Upper lobe of right lung (tissue), 1 donor: ENCODE measurements at places on chromosomes 16 and 17. TPM values are rescaled to one million over a fixed set of nuclear protein-coding genes. Genes with fewer than 3 reads are reported as not detected.

The SLC38A8 gene
- total RNA-seq, result not detected

The ELMO3 gene
- 17.5 TPM for total RNA-seq

DNA sequence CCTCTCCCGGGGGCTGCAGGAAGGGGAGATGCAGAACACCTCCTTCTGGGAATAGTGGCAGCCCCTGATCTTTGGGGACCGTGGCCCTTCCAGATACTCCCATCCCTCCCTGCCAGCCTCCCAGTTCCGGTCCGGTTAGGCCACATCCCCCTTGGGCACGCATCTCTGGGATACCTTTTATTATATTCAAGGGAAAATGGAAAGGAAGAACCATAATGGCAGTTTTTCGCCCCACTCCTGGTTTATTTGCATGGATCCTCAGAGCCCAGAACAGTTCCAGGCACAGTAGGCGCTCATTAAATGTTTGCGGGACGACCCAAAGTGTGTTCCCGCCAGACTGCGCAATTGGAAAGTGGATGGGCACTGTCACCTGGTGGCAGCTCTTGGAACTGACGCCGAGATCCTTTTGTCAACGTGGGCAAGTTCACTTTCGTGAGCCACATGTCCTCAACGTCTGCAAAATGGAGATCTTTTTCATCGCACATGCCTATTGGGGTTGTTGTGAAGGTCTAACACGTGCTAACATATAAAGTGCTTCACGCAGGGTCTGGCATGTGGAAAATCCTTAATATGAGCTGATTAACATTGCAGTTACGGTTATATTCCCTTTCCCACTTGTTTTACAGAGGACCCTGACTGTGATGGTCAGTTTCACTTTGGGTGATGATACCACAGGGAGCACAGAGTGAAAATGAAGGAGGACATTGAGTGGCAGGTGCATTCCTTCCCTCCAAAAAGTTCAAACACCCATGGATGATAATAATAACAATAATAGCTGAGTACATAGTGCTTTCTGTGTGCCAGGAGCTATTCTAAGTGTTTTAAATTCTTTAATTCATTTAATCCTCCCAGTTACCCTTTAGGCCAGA is 1.7 kb upstream of the GPRC5B start:
- no peak overlapping the region for H3K27ac ChIP-seq
- H3K4me3 ChIP-seq, result peak overlapping the region; percentile 65
- DNase-seq, result peak; percentile 79
- H3K36me3 ChIP-seq, result no peaks in the 10 kb centered on the region
- peaks cover 19% of the 10 kb centered on the region for H3K4me1 ChIP-seq

- H3K4me1 ChIP-seq, result peaks cover 12% of the 10 kb centered on the region
- H3K27me3 ChIP-seq, result no peaks in the 10 kb centered on the region
- peak; percentile 86 for DNase-seq
- H3K4me3 ChIP-seq, result peak overlapping the region; percentile 75
- peak overlapping the region; percentile 89 for H3K27ac ChIP-seq
- H3K36me3 ChIP-seq, result no peaks in the 10 kb centered on the region
Observed at GRCh38 chr17:45584092-45585036, 93.8 kb upstream of the PLEKHM1 start.

The NOG gene
- 2.3 TPM for total RNA-seq

DNA sequence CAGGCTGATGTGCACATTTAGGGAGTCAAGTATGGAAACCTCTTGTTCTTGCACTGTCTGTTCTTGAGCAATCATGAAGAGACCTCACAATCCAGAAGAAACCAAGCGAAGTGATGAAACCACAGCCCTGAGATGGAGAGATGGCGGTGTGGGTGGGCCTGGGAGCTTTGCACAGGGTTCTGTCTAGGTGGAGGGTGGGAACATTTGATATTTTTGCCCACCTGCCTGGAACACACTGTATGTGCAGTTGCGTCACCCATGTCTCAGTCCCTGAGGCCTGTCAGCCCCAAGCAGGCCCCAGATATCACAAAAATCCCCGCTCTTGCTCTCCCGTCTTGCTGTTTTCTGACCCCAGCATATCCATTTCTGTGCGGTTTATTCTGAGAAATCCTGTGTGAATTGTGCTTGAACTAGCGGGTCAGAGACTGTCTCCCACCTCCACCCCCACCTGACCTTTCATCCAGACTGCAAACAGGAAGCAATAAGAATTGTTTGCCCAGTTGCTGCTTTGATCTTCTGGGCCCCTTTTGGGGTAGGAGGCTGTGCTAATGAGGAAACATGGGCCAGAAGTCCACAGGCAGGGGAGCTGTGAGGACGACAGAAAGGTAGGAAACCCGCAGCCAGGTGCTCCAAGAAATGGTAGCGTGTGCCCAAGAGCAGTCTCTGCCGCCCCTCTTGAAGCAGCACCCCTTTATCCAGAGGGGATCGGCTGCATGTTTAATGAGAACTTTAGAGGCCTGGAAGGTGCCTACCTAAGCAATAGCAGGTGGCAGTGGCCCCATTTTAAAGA is 183.8 kb downstream of the CCDC182 start:
- no peaks in the 10 kb centered on the region for H3K36me3 ChIP-seq
- H3K27ac ChIP-seq, result no peak overlapping the region
- DNase-seq, result no peak
- no peaks in the 10 kb centered on the region for H3K27me3 ChIP-seq

DNA sequence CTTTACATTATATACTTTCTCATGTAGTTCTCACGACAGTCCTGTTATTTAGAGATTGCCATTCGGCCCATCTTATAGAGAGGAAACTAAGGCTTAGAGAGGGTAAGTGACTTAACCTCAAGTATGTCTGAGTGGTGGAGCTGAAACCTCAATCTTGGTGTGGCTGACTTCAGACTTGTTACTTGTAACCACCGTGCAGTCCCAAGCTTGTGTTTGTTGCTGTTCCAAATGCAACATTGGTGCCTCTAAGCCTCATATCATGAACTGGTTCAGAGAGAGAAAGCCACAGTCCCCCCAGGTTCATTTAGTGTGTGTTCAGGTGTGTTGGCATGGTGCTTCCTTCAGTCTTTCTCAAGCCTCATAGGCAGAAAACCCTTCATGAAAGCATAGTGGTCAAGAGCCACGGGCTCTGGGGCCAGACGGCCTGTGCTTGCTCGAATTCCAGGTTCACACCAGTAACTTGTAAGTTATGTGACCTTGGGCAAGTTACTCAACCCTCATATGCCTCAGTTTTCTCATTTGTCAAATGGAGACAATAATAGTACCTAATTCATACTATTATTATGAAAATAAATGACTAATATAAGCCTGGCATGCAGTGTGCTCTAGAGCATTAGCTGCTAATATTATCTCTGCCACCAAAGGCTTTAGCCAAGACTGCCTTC is 39.9 kb downstream of the CDH1 start:
- no peak overlapping the region for H3K4me3 ChIP-seq
- peaks cover 15% of the 10 kb centered on the region for H3K4me1 ChIP-seq
- no peaks in the 10 kb centered on the region for H3K27me3 ChIP-seq
- H3K36me3 ChIP-seq, result no peaks in the 10 kb centered on the region

DNA sequence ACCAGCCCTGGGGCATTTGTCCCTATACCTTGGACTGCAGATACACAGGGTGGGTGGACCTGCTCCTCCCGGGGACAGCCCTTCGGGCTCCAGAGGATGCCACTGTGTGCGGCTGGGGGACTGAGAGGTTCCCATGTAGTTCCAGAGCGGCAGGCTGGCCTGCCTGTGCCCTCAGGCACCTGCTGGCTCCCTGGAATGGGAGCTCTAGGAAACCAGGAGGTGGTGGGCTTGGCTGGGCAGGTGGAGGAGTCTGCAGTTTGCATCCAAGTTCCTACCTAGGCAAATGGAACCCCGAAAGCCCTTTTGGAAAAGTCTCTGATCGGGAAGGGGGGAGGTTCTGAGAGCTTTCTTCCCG is 982 bp downstream of the DBNDD1 start:
- no peak for DNase-seq
- peaks cover 28% of the 10 kb centered on the region for H3K4me1 ChIP-seq
- H3K27me3 ChIP-seq, result peaks cover 7% of the 10 kb centered on the region

The TP53TG3C gene
- not detected for total RNA-seq

GRCh38 chr16:28555561-28555960 is 1.8 kb downstream of the SGF29 start:
- DNase-seq, result no peak
- H3K36me3 ChIP-seq, result peaks cover 30% of the 10 kb centered on the region
- no peak overlapping the region for H3K4me3 ChIP-seq
- H3K27me3 ChIP-seq, result no peaks in the 10 kb centered on the region

The ARHGAP44 gene
- total RNA-seq, result 41.2 TPM

The STH gene
- not detected for total RNA-seq

The RUSF1 gene
- total RNA-seq, result 62.8 TPM

DNA sequence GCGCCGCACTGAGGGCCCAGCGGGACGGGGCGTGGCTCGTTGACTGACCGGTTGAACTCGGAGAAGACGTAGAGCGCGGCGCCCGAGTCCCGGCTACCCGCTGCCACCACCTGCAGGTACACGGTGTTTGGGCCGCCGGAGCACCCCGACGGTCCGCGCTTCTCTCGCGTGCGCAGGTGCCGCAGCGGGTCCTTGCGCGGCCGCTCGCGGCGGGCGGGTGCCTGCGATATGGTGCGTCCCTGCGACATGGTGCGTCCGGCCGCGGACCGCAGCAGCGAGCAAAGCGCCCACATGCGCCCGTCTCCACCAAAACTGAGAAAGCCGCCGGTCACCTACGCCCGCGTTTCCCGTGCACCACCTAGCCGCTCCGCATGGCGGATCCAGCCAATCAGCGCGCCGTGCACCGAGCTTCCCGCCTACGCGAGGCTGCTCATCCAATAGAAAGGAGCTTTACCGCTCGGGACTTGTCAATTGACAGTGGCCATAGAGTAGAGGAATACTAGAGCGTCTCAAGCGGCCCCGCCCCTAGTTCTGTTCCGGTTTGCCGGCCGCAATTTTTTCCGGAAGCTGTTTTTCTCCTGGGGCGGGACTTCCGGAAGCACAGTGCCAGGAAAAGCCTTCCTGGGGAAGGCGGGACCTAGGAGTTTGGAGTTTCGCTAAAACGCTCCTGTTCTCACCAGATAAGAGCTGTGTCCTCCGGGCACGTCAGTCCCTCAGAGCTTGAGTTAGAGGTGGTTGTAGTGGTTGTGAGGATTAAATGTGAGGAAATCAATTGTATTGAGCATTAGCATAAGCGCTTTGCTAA is at the start of gene ELAC2:
TSS of gene ELAC2 (minus strand) at position 373 of the 805 bp plus-strand sequence. CDS start at position 293, 80 bp downstream.
- peak within 1 kb of the TSS; percentile 86 for H3K27ac ChIP-seq
- peak within 1 kb of the TSS; percentile 91 for H3K4me3 ChIP-seq
- no peaks in the 10 kb centered on the region for H3K27me3 ChIP-seq

GRCh38 chr16:85125570-85126393 is 13.5 kb upstream of the CIBAR2 start:
- DNase-seq, result no peak
- no peak overlapping the region for H3K4me3 ChIP-seq
- no peaks in the 10 kb centered on the region for H3K36me3 ChIP-seq
- H3K27ac ChIP-seq, result no peak overlapping the region

The MEFV gene
- 8.3 TPM for total RNA-seq

DNA sequence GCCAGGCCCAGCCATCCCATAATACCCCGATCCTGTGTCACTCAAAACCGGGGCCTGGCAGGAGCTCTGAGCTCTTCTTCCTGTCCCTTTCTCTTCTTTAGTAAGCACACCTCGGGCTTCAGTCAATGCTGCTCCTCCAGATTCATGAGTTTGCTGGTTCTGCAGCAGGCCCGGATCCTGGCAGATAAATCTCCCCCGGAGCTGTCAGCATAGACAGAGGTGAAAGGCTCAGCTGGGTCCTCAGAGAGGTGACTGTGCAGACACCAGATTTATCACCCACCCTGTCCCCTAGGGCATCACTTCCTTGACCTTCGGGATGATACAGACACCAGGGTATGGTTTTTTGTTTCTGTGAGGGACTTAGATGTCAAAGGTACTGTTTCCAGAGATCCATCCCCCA is 242.5 kb upstream of the N4BP1 start:
- no peaks in the 10 kb centered on the region for H3K27me3 ChIP-seq
- no peaks in the 10 kb centered on the region for H3K36me3 ChIP-seq
- H3K4me1 ChIP-seq, result no peaks in the 10 kb centered on the region
- no peak overlapping the region for H3K4me3 ChIP-seq

- peak; percentile 68 for DNase-seq
- H3K27ac ChIP-seq, result peak overlapping the region; percentile 65
- no peaks in the 10 kb centered on the region for H3K27me3 ChIP-seq
- H3K4me3 ChIP-seq, result no peak overlapping the region
- H3K4me1 ChIP-seq, result peaks cover 21% of the 10 kb centered on the region
Observed at GRCh38 chr16:8850279-8850885, 18.4 kb downstream of the CARHSP1 start.

- H3K27ac ChIP-seq, result no peak overlapping the region
- no peaks in the 10 kb centered on the region for H3K27me3 ChIP-seq
Observed at GRCh38 chr16:22364241-22364640, 10.2 kb downstream of the CDR2 start.

DNA sequence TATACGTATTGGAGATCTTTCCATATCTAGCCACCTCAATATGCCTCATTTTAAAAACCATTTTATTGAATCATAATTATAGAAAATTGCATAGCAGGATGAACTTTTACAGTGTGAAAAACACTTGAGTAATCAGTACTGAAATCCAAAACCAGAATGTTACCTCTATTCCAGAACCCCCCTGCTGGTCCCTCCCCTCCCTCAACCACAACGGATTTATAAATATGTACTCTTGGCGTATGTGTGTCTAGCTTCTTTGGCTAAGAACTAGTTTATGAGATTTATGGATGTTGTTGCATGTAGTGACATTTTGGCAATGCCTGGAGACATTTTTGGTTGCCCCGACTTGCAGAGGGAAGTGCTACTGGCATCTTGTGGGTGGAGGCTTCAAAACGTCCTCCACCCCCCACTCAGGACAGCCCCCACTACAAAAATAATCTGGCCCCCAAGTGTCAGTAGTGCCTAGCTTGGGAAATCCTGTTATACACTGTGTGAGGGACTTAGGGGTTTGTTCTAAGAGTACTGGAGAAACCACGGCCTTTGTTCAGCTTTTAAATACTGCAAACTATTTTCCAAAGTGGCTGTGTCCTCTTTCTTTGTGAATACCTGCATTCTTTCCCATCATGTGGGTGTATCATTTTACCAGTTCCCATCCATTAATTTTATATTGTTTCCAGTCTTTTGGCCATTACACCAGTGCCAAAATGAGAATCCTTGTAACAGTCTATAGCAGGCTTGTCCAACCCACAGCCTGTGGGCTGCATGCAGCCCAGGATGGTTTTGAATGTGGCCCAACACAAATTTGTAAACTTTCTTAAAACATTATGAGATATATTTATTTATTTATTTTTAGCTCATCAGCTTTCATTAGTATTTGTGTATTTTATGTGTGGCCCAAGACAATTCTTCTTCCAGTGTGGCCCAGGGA is 23.7 kb downstream of the ITPRIPL2 start:
- no peaks in the 10 kb centered on the region for H3K27me3 ChIP-seq
- no peaks in the 10 kb centered on the region for H3K36me3 ChIP-seq
- H3K27ac ChIP-seq, result peak overlapping the region; percentile 47
- no peak overlapping the region for H3K4me3 ChIP-seq
- H3K4me1 ChIP-seq, result peaks cover 50% of the 10 kb centered on the region

The TP53TG3D gene
- total RNA-seq, result 1.3 TPM

The CCL13 gene
- total RNA-seq, result 10.2 TPM

GRCh38 chr16:11211977-11212797 is 43.8 kb downstream of the SOCS1 start:
- no peaks in the 10 kb centered on the region for H3K36me3 ChIP-seq
- no peak overlapping the region for H3K27ac ChIP-seq
- H3K4me3 ChIP-seq, result no peak overlapping the region
- H3K4me1 ChIP-seq, result no peaks in the 10 kb centered on the region
- no peaks in the 10 kb centered on the region for H3K27me3 ChIP-seq
- DNase-seq, result no peak

GRCh38 chr17:18039535-18040260 is 490 bp downstream of the GID4 start:
- DNase-seq, result peak; percentile 69
- peaks cover 28% of the 10 kb centered on the region for H3K4me1 ChIP-seq
- H3K36me3 ChIP-seq, result no peaks in the 10 kb centered on the region
- H3K4me3 ChIP-seq, result peak overlapping the region; percentile 94
- H3K27ac ChIP-seq, result peak overlapping the region; percentile 70
- no peaks in the 10 kb centered on the region for H3K27me3 ChIP-seq

The GDPD3 gene
- 11.5 TPM for total RNA-seq
